ENCODE measurements at places on chromosomes 7 and 10.

- no peak for DNase-seq
Observed at GRCh38 chr7:107816011-107816566, 13.1 kb upstream of the SLC26A3 start.

DNA sequence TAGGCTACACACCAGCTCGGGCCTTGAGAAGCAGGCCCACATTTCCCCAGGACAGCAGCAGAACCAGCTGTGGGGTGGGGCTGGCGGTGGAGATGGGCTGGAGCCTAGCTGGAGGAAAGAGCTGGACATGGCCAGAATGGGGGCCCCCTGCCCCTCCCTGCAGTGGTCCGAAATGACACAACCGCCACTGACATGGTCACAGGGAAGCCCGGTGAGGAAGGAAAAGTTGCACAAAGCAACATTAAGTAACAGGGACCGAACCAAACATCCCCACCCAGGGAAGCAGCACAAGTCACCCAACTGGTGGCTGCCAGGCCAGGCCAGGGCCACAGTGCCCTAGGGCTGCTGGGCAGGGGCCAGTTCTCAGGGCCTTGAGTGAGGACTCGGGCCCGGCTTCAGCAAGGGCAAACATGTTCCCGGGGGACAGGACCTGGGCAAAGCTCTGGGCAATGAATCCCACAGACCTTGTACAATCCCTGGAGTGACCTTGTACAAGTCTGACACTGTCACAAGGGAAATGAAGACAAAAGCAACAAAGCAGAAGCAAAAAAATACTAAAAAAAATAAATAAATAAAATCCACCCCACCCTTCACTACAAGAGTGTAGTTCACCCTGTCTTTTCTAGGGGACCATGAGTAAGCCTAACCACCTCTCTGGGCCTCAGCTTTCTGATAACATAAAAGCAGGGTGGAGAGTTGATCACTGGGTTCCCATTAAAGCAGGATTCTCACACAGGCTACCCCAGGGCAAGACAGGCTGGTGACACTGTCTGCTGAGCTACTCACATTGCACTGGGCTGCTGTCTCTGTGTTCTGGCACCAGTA lies 33.0 kb downstream of the PSAP start:
- DNase-seq, result no peak

- no peak for DNase-seq
Observed at GRCh38 chr7:28649811-28650210, 237.5 kb downstream of the CREB5 start.

DNA sequence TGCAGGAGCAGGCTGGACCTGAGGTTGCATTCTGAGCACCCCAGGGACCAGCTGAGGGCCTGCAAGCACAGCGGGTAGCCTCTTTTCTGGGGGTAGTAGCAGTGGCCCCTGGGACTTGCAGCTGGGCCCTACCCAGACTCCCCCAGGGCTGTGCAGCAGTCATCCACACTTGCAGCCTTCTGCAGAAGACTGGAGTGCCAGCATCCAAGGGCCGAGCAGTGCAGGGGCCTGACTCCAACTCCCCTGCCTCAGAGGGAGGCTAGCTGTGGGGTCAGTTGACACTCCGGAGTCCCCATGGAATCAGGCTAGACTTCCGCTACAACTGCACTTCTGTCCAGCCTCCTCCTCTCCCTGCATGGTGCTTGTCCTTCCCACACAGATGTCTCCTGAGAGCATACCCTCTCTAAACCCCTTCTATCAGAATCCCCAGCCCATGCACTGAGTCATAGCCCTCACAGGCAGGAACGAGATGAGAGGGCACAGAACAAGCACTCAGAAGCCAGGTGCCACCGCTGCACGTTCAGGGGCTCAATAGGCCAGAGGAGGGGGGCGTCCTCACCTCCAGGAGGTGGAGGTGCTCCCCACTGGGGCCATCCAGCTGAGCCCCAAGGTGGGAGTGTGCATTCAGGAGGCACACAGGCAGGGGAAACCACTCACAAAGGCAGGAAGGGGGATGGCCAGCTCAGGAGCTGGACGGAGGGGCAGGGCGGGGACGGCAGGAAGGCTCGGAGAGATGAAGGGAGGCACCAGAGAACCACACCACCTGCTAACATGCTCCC lies 7.5 kb downstream of the RASGEF1A start:
- DNase-seq, result no peak

DNA sequence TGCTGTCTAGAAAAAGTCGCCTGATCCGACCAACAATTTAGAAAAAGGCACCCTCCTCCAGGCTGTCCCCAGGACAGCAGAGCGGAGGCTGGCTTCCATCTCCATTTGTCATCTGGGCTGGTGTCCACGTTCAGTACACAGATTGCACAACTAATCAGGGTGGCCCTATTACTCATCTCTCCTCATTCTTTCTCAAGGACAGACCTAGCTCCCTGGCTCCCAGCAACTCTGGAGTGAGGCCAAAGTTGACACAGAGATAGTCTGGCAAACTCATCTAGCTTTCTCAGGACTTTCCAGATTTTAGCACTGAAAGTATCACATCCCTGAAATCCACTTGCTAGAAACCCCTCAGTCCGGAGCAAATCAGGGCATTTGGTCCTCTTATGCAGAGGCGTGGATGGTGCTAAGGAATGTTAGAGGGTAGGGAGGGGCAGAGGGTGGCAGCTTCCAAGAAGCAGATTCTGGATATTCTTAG lies 75.1 kb downstream of the DNAH11 start:
- DNase-seq, result peak; percentile 80

- DNase-seq, result no peak
Observed at GRCh38 chr7:50629238-50629901, 64.2 kb upstream of the DDC start.

DNA sequence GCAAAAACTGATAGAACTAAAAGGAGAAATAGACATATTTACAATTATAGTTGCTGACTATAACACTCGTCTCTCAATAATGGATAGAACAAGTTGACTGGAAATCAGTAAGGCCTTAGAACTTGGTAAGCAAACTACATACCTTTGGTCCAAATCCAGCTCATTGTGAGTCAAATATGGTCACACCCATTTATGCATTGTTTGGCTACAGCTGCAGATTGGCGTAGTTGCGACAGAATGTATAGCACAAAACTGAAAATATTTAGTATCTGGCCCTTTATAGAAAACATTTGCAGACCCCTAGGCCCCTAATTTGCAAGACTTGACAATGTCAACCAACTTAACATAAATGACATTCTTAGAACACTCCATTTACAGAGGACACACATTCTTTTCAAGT lies 103.6 kb upstream of the EGR2 start:
- no peak for DNase-seq

- DNase-seq, result no peak
Observed at GRCh38 chr7:118080947-118081346, 103.0 kb upstream of the LSM8 start.

DNA sequence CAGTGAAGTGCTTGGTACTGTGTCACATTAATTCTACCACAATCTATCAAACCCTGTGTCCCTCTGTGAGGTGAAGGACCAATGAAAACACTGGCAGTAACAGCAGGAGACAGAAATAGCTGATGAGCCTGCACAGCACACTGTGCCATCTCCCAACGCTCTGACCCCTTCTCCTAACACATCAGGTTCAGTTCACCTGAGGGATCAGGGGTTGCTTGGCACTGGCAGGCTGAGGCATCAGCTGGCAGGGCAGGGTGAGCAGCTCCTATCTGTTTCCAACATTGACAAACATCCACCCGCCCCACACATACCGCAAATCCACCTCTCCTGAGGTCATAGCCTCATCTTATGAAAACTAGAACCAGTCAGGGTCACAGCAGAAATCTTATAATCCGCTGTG lies 120.9 kb downstream of the ICA1 start:
- DNase-seq, result no peak

DNA sequence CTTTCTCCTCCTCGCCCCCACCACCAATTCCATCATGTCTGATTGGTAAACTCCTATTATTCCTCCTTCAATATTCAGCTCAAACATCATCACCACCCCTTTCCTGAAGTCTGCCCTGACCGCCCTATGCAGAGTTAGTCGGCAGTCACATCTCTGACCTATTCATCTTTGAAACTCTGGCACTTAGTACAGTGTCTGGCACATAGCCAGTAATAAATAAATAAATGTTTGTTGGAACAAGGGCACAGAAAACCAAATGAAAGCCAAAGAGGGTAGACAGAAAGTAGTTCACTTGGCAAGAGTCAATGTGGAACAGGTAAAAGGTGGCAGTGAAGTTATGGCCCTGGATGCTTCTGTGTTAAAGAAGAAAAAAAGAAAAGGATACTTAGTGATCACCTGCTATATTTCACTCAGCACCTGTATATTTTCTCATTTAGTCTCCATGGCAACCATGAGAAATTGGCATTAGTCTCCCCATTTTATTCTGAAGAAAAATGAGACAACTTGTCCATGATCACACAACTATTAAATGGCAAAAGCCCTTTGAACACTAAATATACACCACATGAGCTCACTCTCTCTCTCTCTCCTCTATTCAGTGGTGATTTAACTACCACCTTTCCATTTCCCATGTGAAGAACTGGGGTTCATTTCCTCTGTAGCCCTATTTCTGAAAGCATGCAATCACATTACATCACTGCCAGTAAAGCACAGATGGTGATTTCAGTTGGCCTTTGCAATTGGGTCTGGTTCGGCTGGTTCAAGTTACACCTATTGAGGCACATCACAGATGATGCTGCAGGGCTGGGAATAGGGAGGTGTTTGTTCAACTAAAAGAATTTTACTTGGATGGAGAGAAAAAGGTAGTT lies 25.3 kb downstream of the CHCHD3 start:
- no peak for DNase-seq

DNA sequence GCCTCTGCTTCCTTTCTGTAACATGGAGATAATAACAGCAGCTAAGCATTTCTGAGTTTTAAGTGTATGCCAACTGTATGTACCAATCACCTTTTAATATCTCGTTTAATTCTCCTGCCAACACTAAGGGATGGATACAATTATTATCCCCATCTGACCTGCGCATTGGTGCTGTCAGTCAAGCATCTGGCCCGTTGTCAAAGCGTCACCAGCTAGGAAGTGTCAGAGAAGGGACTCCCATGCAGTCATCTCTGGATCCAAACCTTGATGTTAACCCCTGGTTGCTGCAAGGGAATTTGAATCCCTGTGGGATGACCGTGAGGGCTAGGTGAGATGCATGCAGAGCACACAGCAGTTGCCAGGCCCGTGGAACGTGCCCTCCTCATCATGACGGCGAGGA lies 506.8 kb downstream of the SDK1 start:
- no peak for DNase-seq

GRCh38 chr7:142814451-142814850 lies 40.4 kb upstream of the EPHB6 start:
- no peak for DNase-seq

GRCh38 chr10:120503689-120504088 lies 46.7 kb downstream of the PLPP4 start:
- DNase-seq, result no peak

- DNase-seq, result no peak
Observed at GRCh38 chr10:29411666-29412315, 122.9 kb downstream of the LYZL1 start.

GRCh38 chr10:50540069-50540825 lies 83.5 kb downstream of the SGMS1 start:
- no peak for DNase-seq

DNA sequence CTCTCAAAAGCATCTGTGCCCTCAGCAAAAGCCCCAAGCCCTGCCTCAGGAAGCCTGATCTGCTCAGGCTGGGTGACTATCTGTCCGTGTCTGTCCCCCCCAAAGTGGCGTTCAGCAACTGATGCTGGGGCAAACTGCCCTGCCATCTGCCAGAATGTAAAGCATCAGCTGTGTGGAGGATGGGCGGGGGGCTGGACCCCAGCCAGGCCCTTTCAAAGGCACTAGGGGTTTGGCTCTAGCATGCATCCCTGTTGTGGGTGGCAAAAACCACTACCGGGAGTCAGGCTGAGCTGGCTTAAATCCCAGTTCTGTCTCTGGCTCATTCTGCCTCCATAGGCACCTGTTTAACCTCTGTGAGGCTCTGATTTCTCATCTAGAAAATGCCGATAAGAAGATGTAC lies 35.5 kb downstream of the GPRIN2 start:
- no peak for DNase-seq

DNA sequence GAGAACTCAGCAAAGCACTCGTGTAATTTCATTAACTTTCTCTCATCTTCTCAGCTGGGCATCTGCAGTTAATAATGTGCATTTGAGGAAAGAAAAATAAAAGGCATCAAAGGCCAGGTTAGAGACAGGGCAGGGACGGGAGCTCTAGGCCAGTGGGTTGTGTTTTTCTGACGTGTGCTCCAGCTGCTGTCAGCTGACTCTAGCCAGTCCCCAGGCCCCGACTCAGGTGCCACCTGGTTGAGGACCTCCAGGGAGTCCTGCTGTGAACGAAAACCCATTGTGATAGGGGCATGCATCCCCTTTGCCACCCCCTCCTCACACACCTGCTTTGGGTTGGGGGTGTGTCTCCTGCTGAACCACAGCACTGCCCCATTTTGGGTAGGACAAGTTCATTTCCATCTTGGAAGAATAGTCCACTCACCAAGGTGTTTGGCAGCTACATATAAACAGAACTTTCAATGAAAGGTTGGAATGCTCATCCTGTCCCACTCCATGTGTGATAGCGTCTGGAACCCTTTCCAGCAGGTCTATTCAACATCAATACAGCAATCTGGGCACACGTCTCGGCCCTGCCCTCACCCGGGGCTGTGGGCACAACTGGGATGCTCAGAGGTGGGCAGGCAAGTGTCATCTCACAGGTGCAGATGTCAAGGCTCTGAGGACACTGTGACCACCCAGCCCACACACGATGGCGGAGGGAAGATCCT lies 146.1 kb upstream of the FAM20C start:
- no peak for DNase-seq

DNA sequence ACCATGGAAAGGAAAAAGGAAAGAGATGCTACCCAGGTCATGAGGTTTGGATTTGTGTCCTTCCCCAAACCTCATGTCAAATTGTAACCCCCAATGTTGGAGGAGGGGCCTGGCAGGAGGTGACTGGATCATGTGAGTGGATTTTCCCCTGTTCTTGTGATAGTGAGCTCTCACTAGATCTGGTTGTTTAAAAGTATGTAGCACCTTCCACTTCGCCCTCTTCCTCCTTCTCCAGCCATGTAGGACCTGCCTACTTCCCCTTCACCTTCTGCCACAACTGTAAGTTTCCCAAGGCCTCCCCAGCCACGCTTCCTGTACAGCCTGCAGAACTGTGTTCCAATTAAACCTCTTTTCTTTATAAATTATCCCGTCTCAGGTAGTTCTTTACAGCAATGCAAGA lies 113.9 kb downstream of the FAM107B start:
- no peak for DNase-seq

Measured in GM04504 (cell line).